ENCODE measurements at places on chromosomes 5 and 9.

DNA sequence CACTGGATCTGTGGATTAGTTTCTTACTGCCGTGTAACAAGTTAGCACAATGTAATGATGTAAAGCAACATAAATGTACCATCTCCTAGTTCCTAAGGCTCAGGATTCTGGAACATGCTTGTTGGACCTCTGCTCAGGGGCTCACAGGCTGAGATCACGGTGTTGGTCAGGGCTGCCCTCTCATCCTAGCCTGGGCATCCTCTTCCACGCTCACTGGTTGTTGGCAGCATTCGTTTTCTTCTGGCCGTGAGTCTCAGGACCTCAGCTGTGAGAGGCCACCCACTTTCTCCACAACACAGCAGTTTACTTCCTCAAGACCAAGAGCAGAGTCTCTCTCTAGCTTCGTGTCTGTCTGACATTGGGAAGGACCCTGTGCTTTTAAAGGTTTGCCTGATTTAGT, 17.3 kb downstream of the RASGEF1C start:
- DNase-seq: no peak

GRCh38 chr9:38439291-38439915, 15.1 kb upstream of the IGFBPL1 start:
- no peak for DNase-seq

DNA sequence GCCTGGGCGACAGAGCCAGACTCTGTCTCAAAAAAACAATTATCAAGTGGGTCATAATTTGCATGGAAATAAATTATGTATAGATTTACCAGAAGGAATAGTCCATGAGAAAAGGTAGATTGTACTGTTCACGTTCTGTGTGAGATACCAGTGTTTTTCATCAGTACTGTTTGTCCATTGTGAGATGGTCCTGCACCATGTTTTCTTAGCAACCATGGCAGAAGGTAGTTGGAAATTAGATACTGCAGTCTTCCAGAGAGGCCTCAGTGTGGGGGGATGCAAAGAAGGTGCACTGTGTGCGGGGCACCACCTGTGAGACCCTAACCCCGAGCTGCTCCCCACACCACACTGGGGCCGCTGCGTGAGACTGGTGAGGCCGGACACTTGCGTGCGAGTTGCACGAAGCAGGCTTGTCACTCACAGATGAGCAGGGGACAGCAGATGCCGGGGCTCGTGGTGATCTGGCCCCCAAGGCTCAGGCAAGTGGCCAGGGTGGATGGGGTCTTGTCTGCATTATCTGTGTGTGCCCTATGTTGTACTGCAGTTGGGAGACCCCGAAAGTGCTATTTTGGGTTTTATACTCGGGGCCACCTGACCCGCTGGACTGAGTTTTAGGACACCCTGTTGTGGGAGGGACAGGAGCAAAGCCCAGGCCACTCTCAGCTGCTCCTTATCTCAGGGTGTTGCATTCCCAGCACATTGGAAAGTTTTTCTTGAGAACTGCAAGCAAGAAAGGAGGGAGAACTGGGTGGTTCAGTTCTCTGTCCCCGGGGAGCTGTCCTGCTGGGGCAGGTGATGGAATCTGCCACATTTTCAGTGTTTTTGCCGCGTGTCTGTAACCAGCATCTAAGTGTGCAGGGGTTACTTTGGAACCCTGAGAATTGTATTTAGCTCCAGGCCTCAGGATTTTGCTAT, 61.9 kb downstream of the EHMT1 start:
- DNase-seq: no peak

GRCh38 chr5:172456076-172456722, 1.9 kb upstream of the SH3PXD2B start:
- no peak for DNase-seq

DNA sequence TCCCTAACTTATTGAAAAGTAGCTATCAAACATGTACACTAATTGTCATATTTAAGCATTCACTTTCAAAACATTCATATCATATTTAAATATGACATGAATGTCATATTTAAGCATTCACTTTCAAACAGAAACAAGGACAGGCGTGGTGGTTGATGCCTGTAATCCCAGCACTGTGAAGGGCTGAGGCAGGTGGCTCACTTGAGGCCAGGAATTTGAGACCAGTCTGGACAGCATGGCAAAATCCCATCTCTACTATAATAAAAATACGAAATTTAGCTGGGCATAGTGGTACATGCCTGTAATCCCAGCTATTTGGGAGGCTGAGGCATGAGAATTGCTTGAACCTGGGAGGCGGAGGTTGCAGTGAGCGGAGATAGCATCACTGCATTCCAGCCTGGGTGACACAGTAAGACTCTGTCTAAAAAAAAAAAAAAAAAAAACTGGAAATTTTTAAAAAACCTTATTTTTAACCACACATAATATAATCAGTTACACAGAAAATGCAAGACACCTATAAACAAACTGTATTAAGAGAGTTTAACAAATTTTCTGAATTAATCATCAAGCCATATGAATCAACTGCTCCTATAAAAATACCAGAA, 88.1 kb downstream of the LPAR1 start:
- DNase-seq: no peak

- DNase-seq: no peak
Measured at GRCh38 chr9:83401328-83401900, 136.8 kb downstream of the FRMD3 start.

GRCh38 chr9:75851917-75852316, 38.6 kb upstream of the PCSK5 start:
- DNase-seq: no peak

DNA sequence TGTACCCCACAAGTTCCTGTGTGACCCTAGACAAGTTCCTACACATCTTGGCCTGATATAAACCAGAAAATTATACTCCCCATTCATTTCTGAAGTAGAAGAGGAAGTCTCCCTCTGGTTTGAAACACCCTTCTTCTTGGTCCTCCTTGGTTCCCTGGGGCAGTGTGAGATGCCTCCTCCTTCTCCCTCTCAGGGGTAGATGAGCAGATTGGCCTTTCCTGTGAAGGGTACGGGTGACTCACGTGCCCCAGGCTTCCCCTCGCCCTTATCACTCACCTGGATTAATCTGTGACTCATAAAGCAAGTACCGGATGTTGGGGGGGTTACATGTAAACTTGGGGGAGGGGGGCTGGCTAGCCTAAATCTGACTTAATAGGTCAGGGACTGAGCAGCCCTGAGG, 11.1 kb upstream of the AQP3 start:
- peak; percentile 44 for DNase-seq

- DNase-seq: no peak
Measured at GRCh38 chr5:73232266-73233041, 59.5 kb downstream of the TMEM174 start.

GRCh38 chr5:170896779-170897178, 35.0 kb downstream of the RANBP17 start:
- DNase-seq: no peak

DNA sequence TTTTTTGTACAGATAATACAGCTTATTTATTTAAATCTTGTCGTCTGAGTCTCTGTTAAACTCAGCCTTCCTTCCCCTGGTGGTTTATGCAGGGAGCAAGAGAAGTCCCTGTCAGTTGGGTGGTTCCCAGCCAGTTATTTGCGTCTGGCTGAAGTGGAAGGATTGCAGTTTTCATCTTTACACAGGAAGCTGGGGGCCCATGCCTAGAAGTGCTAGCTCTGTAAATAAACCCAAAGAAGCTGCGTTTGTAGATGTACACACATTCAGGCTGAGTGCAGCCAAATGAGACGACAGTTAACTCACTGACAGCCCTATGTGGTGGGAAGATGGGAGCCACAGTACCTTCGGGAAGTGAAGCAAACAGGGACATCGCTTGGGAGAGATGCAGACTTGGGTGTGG, 122.1 kb downstream of the SAXO1 start:
- peak; percentile 17 for DNase-seq

DNA sequence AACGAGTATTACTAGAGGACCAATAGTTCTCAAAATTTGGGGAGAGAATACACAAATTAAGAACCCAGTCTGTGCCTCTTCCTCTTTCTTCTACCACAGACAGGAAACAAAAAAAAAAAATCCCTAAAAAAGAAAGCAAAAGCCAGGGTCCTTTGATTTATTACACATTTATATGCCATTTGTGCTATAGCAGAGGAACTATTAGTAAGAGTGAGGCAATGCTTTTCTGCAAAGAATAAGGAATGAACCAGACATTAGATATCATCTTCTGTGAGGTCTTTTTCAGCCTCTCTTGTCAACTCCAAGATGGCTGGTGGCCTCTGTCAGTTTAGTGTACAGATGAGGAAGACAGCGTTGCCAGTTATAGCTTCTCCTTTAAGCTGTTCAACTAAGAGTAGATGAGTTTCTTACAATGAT, 127.6 kb downstream of the RFX3 start:
- DNase-seq: no peak

DNA sequence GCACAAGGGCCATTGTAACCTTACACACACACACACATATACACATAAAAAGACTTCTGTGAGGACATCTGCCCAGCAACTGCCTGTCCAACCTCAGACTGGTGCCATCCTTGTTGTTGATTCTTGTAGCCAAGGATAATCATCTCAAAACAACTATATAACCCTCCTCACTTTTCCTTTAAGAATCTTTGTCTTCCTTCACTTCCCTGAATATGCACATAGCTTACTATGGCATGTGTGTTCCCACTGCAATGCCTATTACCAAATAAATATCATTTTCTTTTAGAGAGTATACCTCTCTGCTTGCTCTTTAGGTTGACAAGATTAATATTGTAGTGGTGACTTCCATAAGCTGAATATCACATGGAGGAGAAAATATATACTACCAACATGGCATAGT, 55.2 kb downstream of the APBA1 start:
- no peak for DNase-seq

DNA sequence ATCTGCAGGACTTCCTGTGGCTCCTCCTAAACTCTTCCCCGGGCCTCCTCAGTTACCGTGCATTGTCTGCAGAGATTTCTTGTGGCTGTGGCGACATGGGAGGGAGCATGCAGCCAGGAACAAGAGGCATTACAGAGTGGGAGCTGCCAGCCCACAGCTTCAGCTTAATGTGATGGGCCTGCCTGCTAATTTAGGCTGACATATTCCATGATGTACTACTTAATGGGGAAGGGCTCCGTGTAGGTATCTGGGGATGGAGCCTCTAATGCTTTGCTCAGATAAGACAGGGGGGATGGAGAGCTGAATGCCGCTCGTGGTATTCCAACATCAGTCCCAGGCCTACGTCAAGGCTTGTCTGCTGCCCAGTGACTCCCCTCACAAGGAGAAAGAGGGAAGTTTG, 137.6 kb upstream of the GPR151 start:
- DNase-seq: no peak

- DNase-seq: no peak
Measured at GRCh38 chr5:153122403-153122802, 368.1 kb upstream of the GRIA1 start.

DNA sequence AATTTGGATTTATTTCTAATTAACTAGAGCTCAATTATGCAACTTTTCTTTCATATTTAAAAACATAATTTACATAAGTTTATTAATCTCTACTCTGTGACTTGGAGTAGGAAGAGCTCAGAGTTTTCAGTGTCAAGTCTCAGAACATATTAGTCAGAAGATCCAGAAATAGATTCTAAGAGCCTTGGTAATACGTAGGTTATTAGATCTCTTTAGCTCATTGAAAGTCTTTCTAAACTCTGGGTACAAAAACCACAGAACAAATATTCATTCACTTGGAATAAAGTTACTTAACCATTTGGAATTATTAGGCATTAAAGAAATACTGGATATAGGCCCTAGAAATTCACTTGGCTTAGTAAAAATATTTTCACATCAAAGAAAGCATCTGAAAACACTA, 26.3 kb upstream of the ISCA1 start:
- DNase-seq: no peak

- DNase-seq: no peak
Measured at GRCh38 chr5:66805514-66806430, 209.6 kb downstream of the MAST4 start.

GRCh38 chr9:135146766-135147473, 59.5 kb downstream of the OLFM1 start:
- DNase-seq: no peak

DNA sequence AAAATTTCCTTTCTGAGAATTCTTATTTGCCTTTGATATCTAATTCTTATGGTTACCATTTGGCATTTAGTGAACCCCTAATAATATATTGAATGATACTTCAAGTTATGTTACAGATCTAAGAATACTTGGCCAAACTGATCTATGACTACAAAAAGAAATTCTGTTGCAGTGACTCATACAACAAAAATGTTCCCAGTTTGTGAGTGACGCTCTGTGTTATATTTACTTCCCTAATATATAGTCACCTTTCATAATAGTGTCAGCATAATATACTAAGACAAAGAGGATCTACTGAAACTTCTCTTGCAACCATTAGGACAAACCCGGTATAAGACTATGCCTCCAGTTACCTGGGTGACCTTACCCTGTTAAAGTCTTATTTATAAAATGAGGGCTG, 216.9 kb upstream of the TLX3 start:
- peak; percentile 28 for DNase-seq

- DNase-seq: no peak
Measured at GRCh38 chr9:138118601-138119071, 241.1 kb downstream of the CACNA1B start.

DNA sequence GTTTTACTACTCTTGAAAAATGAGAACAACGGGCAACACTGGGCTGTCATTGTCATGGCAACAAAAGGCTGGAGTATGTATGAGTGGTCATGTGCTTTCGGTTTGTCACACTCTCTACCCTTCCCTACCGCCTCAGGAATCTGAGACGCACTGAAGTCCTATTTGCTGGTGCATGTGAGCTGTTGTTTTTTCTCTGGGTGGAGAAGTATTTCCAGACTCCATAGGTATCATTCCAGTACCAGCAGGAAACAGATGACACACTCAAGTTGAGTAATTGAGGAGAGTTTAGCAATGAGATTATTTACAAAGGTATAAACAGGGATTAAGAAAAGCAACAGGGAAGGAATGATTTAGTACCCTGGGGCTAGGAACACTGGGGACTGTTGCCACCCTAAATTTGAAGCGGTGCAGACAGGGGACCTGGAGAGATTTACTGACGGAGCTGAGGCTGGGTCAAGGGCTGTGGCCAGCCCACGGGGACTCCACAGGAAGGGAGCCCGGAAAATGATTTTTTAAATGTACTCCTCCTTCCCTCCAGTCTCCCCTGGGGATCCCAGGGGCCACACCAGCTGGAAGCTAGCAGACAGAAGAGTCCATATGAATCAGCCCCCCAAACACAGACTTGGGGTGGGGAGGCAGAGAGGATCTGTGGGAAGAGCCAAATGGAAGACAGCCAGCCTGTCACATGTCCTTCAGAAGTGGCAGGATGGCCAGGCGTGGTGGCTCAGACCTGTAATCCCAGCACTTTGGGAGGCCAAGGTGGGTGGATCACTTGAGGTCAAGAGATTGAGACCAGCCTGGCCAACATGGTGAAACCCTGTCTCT, 13.2 kb upstream of the ZBTB43 start:
- DNase-seq: peak; percentile 39

- DNase-seq: no peak
Measured at GRCh38 chr5:68424799-68425537, 209.4 kb downstream of the PIK3R1 start.
